GM18507 (cell line): ENCODE measurements at places on chromosomes 13 and 19.
A peak's percentile ranks its signal among the peaks of the same experiment; 100 is the strongest.

DNA sequence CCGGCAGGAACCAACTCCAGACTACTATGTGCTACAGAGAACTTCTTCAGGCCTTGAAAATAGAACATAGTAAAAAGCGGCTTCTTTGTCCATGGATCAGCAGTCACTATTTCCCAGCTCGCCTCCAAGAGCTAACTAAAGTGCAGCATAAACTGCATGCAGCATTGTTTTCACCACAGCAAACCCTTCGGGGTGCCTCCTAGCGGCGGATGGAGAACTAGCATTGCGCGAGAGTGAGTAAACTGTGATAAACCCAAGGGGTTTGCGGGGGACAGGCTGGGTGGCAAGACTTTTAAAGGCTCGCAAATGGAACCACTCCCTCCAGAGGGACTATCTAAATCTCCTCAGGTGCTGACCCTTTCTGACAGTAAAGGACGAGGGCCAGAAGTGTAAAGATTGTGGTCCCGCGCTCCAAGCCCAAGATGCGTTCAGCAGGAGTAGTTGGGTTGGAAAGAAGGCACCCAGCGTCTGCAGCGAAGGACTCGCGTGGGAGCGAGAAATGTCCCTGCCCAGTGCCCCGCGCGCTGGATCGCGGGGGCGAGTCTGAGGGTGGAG lies 21.5 kb upstream of the SGCG start:
- DNase-seq = no peak

GRCh38 chr19:3949997-3950859 lies 17.4 kb downstream of the NMRK2 start:
- DNase-seq = no peak

DNA sequence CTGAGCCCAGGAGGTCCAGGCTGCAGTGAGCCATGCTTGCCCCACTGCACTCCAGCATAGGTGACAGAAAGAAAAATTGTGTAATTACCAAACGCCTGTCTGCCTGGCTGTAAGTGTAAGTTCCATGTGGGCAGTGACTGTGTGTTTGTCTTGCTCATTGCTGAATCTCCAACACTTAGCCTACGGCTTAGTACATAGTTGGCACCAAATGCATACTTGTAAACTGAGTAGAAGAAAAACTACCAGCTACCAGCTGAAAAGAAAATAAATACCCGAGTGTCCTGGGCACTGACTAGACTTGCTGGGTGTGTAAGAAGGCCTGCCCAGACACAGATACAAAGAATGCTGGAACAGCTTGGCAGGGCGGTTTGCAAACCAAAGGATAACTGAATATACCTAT lies 2.7 kb upstream of the CEBPG start:
- DNase-seq = no peak

DNA sequence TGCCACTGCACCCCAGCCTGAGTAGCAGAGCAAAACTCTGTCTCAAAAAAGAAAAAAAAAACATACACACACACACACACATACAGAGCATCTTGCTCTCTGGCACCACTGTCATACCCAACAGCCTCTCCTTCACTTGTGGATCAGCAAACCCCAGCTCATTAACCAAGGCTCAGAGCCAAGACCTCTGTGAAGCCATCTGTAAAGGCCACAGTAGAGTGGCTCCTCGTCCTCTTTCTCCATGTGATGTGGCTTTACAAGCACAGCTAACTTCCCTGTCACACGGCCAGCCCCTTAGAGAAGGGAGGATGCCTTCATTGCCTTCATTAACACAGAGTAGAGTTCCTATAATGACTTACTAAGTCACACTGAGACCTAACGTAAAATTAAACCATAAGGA lies 62.7 kb upstream of the LSM14A start:
- DNase-seq = no peak

GRCh38 chr19:10018786-10019185 lies 5.5 kb downstream of the RDH8 start:
- DNase-seq = no peak

DNA sequence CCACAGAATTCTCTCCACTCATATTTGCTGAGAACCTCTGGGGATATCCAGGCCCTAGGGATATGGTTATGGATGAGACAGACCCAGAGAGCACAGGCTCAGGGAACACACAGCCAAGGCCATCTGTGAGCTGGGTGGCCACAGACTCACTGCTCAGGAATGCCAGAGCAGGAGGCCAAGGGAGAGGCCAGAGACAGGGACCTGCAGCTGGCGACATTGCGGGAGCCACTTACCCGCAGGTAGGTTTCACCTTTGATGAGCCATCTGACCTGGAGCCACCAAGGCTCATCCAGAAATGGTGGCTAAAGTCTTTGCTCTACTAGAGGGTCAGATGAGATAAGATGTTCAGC lies 29.4 kb downstream of the CCNE1 start:
- DNase-seq = no peak

- DNase-seq = no peak
Observed at GRCh38 chr13:22311734-22312404, 641.0 kb downstream of the FGF9 start.

GRCh38 chr13:108223687-108224503 lies 5.7 kb downstream of the ABHD13 start:
- no peak for DNase-seq

DNA sequence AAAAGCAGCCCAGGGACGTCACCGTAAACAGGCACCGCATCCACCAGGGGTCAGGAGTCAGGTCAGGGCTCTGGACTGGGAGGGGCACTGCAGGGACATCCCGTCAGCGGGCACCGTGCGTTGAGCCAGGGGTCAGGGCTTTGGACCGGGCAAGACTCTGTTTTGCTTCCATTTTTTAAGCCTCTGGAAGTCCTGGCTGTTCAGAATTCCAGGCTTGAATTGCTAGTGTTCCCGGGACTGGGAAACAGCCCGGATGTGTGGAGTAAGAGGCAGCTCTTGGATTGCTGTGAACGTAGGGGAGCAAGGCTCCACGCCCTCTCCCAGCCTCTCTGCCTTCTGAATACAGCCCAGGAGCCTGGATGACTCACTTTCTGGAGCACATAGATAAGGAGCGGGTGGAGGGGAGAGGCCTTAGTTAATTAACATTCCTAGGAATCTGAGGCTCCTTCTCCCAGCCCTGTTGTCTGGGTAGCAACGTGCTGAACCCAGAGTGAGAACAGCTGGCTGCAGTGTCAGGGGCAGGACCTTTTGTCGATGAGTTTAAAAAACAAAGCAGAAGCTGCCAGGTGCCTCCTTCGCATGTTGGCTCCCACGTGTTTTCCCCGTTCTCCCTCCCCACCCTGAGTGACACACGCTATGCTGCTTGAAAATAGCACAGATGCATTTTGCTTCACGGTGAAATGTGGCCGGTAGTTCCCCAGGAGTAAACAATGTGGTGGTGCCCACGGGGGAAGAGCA lies 21.9 kb downstream of the ATP11A start:
- no peak for DNase-seq

DNA sequence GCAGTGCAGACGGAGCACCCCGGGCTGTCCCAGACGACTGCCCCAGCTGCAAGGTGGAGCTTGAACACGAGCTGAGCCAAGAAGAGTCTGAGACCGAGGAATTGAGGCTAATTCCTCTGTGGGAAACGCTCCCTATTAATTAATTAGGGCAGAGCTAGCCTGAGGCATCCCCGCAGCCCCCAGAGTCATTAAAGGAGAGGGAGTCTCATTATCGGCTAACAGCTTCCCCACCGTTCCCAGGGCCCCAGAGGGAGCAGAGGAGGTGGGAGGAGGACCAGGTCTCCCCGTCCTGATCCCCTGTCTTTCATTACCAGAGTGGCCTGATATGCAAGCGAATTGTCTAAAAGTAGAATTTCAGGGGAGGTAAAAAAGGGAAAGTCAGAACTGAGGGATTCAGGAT lies 13.1 kb upstream of the SLC1A6 start:
- no peak for DNase-seq

GRCh38 chr19:39792999-39793546 lies 14.4 kb downstream of the LEUTX start:
- peak; percentile 68 for DNase-seq

DNA sequence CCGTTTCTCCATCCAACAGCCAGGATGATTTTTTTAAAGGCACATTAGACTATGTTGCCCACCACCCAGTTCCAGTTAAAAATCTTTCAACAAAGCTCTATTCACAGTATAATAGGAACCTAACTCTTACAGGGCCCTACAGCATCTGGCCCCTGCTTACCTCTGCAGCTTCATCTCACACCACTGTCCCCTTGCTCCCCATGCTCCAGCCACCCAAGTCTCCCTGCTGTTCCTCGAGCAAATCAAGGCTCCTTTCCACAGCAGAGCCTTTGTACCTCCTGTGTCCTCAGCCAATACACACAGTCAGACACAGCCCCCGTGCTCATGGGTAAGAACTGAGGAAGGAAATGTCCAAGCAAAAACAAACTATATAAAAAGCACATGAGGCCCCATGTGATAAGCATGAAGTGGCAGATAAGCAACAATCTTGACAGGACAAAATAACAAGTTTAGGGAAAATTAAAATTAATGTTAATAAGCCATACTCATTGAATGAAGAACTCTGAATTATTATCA lies 67.5 kb downstream of the TSC22D1 start:
- DNase-seq = no peak

DNA sequence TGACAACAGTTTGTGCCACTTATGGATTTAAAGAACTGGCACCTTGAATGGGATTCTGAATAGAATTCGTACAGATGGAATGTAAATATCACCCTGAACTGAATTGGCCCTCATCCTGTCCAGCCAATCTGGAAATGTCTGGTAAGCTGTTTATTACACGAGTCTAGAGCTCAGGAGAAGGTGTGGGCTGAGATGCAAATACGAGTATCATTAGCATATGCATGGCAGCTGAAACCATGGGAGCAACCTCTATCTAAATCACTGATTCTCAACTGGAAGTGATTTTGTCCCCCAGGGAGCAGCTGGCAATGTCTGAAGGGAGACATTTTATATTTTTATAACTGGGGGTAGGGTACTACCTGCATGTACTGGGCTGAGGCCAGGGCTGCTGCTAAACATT lies 15.6 kb upstream of the VWA8 start:
- DNase-seq = no peak

- DNase-seq = no peak
Observed at GRCh38 chr13:47039106-47039505, 142.3 kb upstream of the HTR2A start.
